Ascending aorta (tissue), 2 donors: ENCODE measurements at places on chromosomes 4 and X. TPM values are rescaled to one million over a fixed set of nuclear protein-coding genes. Genes with fewer than 3 reads are reported as not detected.
A peak's percentile ranks its signal among the peaks of the same experiment; 100 is the strongest.

DNA sequence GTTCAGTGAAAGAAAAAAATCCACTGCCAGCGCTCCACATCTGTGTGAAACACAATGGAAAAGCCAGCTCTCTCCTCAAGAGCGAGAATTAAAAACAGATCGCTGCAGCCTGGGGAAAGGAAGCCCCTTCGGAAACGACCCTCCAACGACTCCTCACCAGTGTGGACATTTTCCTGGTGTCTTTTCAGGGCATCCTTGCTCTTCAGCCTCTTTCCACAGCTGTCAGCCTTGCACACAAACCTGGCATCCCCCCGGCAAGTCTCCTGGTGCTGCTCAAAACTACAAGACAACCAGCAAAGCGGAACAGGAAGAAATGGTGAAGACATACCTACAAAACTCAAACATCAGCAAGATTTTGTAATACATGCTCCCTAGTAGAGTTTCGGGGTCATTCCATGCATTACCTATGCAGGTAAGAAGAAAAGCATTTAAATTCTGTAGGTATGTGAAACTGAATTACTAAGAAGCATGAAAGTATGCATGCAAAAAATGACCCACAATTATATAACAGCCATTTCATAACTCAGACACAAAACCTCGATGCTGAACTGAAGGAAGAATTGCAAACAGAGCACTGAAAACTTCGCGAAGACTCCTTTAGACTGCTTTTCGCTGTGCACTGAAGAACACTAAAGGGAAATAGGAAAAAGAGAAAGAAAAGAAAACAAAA, 106.1 kb downstream of the PRDM5 start:
- DNase-seq, result no peak

GRCh38 chrX:6257025-6257424, 28.4 kb upstream of the NLGN4X start:
- no peak for DNase-seq

DNA sequence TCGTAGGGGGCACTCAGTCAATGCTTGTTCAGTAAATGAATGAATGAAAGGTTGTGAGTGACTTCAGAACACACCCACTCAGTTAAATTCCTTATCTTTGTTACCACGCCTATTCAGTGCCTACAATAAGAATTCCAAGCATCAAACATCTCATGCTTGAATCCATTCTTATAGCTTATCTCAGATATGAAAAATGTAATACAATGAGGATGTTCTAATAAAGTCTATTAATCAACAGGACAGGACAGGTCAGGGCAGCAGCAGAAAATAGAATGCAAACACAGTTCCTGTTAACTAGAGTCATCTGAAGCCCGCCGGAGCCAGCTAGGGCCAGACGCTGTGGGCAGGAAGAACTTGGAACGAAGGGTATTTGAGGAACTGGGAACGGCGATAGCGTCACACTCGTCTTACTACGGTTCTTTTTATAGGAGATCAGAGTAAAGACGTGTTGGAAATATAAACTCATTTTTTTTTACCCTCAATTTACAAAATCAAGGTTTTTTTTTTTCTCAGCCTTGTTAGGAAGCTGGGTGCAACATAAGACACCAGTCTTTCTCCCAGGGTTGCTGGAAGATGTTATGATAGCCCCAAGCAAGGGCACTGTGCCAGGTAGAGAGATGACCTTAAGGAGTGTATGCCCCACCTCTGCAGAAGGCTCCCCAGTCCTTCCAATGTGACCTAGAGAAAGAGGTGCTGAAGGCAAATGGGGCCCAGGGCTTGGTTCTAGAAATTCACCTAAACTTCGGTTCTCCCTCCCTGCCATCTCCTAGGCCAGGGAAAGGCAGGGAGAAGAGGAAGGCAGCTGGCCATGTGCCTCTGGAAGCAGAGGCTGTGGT, 48.3 kb downstream of the SEL1L3 start:
- DNase-seq, result peak; percentile 83

DNA sequence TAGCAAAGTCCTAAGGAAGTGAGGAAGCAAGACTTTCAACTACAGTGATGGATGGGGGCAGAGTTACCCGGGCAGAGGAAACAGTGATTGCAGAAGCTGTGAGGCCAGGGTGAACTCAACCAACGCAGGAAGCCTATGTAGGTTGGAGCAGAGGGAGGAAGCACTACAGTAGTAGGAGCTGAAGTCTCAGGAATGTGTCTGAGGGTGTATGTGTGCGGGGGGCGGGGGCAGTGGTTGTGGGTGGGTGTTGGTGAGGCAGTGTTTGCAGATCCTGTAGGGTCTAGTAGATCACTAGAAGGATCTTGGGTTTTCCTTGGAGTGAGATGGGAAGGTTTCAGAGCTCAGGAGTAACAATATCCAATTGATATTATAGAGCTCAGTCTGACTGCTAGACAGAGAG, 9.9 kb upstream of the MID1 start:
- no peak for DNase-seq

DNA sequence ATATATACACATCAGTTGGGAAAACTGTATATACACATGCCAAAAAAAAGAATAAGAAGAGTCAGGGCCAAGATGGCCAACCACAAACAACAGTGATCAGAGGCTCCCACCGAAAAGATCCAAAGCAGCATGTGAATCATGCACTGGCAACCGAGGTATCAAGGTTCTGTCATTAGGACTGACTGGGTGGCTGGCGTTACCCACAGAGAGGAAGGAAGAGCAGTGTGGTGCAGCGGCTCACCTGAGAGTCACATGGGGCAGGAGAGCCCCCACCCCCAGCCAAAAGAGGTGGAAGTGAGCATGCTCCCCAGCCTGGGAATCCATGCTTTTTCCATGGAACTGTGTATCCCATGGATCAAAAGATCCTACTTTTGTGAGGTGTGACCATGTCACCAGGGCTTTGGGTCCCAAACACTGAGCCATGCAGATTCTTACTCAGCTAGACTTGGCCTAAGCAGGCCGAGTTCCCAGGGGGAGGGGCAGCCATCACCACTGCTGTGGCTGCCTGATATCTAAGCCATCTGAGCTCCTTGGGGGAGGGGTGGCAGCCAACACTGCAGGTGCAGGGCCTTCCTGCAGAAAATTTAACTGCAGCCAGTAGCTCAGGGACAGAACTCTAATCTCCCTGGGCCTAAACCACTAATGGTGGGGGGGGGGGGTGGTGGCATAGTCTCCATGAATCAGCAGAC, 52.8 kb downstream of the P2RY10 start:
- DNase-seq, result no peak

- DNase-seq, result no peak
These were observed 4.2 kb upstream of the MTMR1 start for GRCh38 chrX:150688911-150689451.

DNA sequence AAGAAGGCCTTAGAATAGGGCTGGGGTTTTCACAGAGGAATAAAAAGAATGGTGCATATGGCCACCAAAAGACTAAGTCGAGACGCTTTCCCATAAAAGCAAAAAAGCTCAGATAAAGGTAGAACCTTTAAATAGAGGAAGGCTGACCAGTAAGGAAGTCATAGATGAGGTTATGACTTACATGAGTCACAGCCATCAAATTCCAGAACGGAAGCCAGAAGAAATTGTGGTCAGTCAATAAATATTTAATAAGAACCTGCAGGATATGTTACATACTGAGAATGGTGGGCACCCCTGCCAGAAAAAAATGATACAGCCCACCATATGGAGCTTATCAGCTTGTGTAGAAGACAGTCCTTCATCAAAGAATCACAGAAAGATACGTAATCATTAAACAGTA, 120.1 kb downstream of the MANBA start:
- no peak for DNase-seq

DNA sequence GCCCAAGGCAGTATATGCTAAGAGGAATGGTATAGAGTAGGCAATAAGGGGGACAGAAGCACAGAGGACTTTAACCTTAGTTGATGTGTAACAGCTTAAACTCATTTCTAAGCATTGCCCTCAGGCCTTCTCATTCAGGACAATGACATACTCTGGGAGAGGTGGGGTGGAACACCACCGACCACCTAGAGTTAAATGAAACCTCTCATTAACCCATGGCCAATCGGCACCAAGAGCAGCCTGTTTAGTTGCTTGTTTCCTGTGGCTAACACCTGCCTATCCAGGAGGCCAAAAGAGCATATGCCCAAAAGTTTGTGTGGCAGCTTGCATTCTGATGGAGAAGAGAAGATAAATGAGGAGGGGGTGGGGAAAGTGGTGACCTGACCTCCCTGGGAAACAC, 88.7 kb upstream of the PLAC1 start:
- no peak for DNase-seq

- no peak for DNase-seq
These were observed 126.5 kb upstream of the INTU start for GRCh38 chr4:127506283-127506682.

GRCh38 chrX:94216738-94217137, 542.7 kb downstream of the FAM133A start:
- DNase-seq, result no peak

DNA sequence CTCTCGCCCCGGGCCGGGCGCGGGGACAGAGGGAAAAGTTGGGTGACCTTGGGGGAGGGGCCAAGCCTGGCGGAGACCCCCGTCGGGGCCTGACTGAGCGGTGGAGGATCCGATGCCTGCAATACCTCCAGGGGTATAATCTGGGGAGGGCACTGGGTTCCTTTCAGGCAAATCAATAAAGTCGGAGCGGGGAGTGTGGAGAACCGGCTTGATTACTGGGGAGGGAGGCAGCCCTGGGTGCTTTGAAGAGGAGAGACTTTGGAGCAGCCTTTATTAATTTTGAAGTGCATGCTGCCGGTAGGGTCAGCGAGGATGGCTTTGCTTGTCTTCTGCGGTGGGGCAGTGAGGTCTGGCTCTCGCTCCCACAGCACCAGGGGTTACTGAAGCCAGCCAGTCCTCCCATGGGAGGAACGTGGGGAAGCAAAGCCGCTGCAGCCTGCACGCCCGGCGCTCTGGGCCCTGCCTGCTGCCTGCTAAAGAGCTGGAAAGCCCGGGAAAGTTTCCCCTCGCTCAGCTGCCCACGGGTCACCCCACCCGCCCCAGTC, 403 bp upstream of the LGI2 start:
- DNase-seq, result no peak

DNA sequence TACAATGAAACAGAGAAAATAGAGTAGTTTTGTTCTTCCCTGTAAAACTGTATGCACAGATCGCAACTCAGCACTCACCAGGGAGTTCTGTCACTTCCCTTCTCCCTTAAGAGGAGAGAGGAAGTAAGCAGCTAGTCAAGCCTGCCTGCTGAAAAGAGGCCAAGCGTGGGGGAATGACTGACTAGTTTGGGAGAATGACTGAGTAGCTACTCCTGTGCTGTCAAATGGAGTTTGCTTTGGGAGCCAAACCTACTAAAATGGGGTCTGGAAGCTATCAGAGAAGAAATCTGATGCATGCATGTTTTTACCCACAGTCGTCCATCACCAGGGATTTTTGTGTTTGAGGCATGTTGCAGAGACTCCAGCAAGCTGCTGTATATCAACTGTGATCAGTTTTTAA, 54.6 kb upstream of the LHFPL1 start:
- no peak for DNase-seq

DNA sequence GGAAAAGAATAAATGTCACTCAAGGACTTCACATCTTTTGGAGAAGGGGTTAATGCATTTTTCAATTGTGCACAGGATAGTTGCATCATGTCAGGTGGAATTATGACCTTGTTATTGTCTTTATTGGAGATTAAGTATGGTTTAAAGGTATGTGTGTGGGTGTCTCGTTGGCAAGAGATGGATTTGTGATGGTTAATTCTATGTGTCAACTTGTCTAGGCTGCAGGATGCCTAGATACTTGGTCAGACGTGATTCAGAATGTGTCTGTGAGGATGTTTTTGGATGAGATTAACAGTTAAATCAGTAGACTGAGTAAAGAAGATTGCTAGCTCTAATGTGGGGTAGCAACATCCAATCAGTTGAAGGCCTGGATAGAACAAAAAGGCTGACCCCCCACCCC, 42.2 kb upstream of the HSD17B10 start:
- no peak for DNase-seq

DNA sequence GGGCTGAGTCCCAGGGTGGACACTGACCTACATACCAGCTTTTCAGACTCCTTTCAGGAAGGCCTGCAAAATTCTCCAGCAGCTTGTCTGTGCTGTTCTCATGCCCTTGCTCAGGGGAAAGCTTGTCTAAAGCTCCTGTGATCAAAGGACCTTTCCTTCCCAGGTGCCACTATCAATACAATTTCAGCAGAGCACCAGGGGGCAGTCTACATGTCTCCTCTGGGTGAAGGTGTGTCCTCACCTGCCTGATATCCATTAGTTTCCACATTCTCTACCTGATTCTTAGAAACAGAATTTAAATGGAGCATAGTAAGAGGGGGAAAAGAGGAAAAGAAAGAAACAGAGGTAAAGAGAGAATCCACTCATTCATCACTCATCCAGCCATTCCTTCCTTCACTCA, 114.2 kb downstream of the PPARGC1A start:
- DNase-seq, result no peak

DNA sequence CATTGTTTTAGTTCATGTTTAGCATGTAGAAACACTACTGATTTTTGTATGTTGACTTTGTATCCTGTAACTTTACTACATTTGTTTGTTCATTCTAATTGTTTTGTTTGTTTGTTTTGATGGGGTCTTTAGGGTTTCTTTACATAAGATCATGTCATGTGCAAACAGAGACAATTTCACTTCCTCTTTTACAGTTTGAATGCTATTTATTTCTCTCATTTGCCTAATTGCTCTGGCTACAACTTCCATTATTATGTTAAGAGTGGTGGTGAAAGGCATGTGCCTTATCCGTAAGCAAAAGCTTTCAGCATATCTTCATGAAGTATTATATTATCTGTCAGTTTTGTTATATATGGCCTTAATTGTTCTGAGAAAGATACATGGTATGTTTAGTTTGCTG, 571.1 kb downstream of the PCDH7 start:
- DNase-seq, result no peak

C1QTNF7 gene
- total RNA-seq, result 23.2 TPM

CXCL5 gene
- total RNA-seq, result not detected

NSG1 gene
- not detected for total RNA-seq

PSMD10 gene
- 11.5 TPM for total RNA-seq

GUCY1A1 gene
- 37.1 TPM for total RNA-seq

YY2 gene
- total RNA-seq, result not detected

FAM193A gene
- 30.9 TPM for total RNA-seq

RGN gene
- 1.5 TPM for total RNA-seq

CFAP99 gene
- total RNA-seq, result not detected

C4orf51 gene
- not detected for total RNA-seq

PF4V1 gene
- total RNA-seq, result not detected

JADE3 gene
- total RNA-seq, result 1.8 TPM

GAGE2A gene
- not detected for total RNA-seq
